Transverse colon (tissue), 4 donors: ENCODE measurements at places on chromosomes 2 and 18. TPM values are rescaled to one million over a fixed set of nuclear protein-coding genes. Genes with fewer than 3 reads are reported as not detected.
A peak's percentile ranks its signal among the peaks of the same experiment; 100 is the strongest.

The NEUROD1 gene
- not detected for total RNA-seq

The SAG gene
- not detected for total RNA-seq

The CCDC102B gene
- 4.3 TPM for total RNA-seq

- H3K27ac ChIP-seq, result no peak overlapping the region
- H3K27me3 ChIP-seq, result no peaks in the 10 kb centered on the region
- H3K4me1 ChIP-seq, result no peaks in the 10 kb centered on the region
- H3K4me3 ChIP-seq, result no peak overlapping the region
- peaks cover 30% of the 10 kb centered on the region for H3K36me3 ChIP-seq
- DNase-seq, result no peak
Measured at GRCh38 chr2:25756536-25756935, 83.2 kb upstream of the DTNB start.

GRCh38 chr2:105746177-105747080, 1.7 kb downstream of the NCK2 start:
- H3K36me3 ChIP-seq, result no peaks in the 10 kb centered on the region
- peak overlapping the region; percentile 97 for H3K27ac ChIP-seq
- peaks cover 15% of the 10 kb centered on the region for H3K4me1 ChIP-seq
- H3K27me3 ChIP-seq, result no peaks in the 10 kb centered on the region
- peak; percentile 89 for DNase-seq
- peak overlapping the region; percentile 88 for H3K4me3 ChIP-seq

DNA sequence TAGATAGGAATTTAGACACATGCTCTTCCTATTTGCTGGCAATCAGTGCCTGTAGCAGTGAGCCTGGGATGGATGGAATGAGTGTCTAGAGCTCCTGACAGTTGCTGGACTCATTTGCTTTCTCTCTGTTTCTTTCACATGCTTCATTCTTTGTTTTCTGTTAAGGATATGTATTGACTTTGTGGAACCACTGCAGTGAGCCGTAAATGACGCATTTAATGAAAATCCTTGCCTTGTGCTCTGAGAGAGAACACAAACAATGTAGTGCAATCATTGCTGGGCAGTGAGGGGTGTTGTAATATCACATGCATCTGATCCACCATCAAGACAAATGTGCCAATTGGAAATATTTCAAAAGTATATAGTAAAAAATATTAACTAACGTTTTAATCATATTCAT, 25.2 kb upstream of the CDH20 start:
- no peak overlapping the region for H3K4me3 ChIP-seq
- H3K27me3 ChIP-seq, result no peaks in the 10 kb centered on the region
- no peaks in the 10 kb centered on the region for H3K36me3 ChIP-seq
- no peak for DNase-seq
- H3K27ac ChIP-seq, result no peak overlapping the region

DNA sequence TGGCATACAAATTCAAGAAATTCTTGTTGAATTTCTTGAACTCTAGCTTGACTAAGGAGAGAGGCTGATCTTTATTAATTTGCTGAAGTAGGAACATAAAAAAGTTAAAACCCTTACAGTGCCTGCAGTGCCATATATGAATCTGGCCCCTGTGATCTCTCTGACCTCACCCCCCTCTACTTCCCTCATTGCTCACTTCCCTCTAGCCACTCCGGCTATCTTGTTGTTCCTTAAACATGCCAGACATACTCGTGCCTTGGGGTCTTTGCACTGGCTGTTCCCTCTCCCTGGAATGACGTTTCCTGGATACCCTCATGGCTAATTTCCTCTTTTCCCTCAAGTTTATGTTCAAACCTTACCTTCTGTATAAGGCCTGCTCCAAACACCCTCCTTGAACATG, 246.3 kb upstream of the SIX2 start:
- H3K36me3 ChIP-seq, result no peaks in the 10 kb centered on the region
- no peak overlapping the region for H3K27ac ChIP-seq
- DNase-seq, result no peak
- H3K27me3 ChIP-seq, result no peaks in the 10 kb centered on the region
- H3K4me3 ChIP-seq, result no peak overlapping the region

DNA sequence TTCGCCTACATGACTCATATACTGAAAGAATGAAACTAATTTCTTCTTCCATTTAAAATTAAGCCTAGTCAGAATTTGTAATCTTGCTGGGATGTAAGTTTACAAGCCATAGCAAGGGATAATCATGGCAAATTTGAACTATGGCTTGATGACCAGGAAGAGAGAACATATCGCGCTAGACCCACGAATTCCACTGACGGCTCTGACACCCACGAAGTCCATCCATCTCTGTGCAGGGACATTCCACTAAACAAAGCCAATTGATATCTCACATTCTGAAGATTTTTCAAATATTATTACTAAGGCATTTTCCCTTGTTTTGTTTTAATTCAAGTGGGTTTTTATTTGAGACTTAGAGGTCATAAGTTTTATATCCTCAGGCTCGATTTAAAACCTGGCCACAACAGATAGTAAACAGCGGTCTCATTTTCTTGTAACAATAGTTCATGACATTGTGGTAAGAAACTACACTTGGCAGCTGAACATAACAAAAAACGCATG, 113.0 kb downstream of the QPCT start:
- peaks cover 6% of the 10 kb centered on the region for H3K4me1 ChIP-seq
- DNase-seq, result no peak
- no peak overlapping the region for H3K27ac ChIP-seq
- no peak overlapping the region for H3K4me3 ChIP-seq

DNA sequence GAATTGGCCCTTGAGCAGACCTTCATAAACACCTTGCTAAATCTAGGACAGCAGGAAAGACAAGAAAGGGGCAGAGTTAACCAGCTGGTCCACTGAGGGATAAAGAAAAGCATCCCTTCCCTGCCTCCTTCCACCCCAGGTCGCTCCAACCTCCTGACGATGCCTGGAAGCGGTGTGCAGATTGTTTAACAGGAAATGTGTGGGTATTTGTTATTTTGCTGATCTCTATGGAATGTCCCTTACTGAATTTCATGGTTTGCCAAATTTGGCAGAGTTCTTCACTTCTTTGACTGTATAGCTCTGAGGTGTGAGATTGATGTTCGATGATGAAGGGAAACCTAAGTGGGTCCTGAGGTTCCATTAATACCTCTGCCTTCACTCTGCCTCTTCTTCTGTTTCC, 72.9 kb downstream of the MAP3K20 start:
- H3K27me3 ChIP-seq, result no peaks in the 10 kb centered on the region
- no peak overlapping the region for H3K4me3 ChIP-seq
- DNase-seq, result no peak
- H3K36me3 ChIP-seq, result no peaks in the 10 kb centered on the region
- H3K27ac ChIP-seq, result no peak overlapping the region
- H3K4me1 ChIP-seq, result no peaks in the 10 kb centered on the region

- DNase-seq, result no peak
- no peaks in the 10 kb centered on the region for H3K4me1 ChIP-seq
- no peak overlapping the region for H3K27ac ChIP-seq
- H3K36me3 ChIP-seq, result no peaks in the 10 kb centered on the region
- H3K27me3 ChIP-seq, result no peaks in the 10 kb centered on the region
Measured at GRCh38 chr2:233489666-233490065, 76.9 kb downstream of the USP40 start.

DNA sequence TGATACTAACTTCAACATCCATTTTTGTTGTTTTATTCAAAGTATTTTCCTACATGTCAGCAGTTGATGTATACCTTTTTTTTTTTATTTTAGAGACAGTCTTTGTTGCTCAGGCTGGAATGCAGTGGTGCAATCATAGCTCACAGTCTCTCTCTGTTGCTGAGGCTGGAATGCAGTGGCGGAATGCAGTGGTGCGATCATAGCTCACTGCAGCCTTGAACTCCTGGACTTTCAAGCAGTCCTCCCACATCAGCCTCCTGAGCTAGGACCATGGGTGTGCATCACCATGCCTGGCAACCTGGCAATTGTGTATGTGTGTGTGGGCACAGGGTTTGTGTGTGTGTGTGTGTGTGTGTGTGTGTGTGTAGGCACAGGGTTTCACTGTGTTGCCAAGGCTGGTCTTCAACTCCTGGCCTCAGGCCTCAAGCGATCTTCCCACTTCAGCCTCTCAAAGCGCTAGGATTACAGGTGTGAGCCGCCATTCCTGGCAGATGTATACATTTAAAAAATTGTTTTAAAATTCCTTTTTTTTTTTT, 24.8 kb downstream of the SANBR start:
- no peak for DNase-seq
- no peaks in the 10 kb centered on the region for H3K36me3 ChIP-seq
- H3K4me3 ChIP-seq, result no peak overlapping the region
- no peak overlapping the region for H3K27ac ChIP-seq
- no peaks in the 10 kb centered on the region for H3K27me3 ChIP-seq
- no peaks in the 10 kb centered on the region for H3K4me1 ChIP-seq

- no peaks in the 10 kb centered on the region for H3K27me3 ChIP-seq
- no peak overlapping the region for H3K4me3 ChIP-seq
- no peaks in the 10 kb centered on the region for H3K4me1 ChIP-seq
- DNase-seq, result no peak
- H3K36me3 ChIP-seq, result no peaks in the 10 kb centered on the region
- H3K27ac ChIP-seq, result no peak overlapping the region
Measured at GRCh38 chr2:236915726-236916125, 170.0 kb upstream of the COPS8 start.
